ENCODE measurements at places on chromosomes 2 and 18.
A peak's percentile ranks its signal among the peaks of the same experiment; 100 is the strongest.

- no peak for DNase-seq
These were observed 165.6 kb upstream of the VRK2 start for GRCh38 chr2:57880967-57881366.

GRCh38 chr2:155372969-155373368 is 674.5 kb downstream of the KCNJ3 start:
- DNase-seq: no peak

- no peak for DNase-seq
These were observed 8.2 kb downstream of the DLX2 start for GRCh38 chr2:172094294-172095145.

DNA sequence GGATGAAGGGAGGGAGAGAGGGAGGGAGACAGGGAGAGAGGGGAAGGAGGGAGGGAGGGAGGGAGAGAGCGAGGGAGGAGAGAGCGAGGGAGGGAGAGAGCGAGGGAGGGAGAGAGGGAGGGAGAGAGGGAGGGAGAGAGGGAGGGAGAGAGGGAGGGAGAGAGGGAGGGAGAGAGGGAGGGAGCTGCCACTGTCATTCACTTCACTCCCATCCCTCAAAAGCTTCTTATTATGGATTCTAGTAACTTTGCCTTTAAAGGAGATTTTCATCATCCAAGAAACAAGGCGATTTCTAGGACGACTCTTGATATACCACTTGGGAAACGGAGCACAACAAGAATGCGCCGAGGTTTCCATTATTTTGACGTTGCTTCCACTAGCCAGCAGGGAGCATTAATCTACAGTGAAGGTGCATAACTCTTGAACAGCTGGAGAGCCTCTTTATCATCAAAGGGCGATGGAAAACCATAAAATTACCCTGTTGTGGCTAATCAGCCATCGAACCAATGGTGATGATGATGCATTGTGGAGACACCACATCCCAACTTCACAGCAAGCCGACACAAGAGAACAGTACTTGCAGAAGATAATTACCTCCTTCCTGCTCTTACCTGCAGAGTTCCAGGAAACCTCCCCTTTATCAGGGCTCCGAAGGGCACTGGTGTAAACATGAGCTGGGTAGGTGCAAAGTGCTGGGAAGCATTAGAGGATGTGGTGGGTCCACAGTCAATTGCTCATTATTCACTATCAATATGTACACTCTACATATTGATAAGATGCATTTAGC is 130.5 kb downstream of the EIPR1 start:
- no peak for DNase-seq

DNA sequence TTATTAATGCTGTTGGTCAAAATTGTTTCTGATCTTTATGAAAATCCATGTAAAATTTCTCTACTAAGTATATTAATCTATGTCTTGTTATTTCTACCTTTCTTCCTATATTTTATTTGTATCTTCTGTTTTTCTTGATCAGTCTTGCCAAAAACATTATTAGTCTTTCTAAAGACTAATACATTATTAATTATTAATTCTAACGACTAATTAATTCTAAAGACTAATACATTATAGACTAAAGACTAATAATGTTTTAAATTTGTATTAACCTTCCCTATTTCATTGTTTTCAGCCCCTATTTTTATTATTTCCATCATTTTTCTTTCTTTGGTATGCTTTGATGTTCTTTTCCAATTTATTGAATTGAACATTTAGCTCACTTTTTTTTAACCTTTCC is 27.7 kb downstream of the NEURL3 start:
- DNase-seq: no peak

- DNase-seq: peak; percentile 69
These were observed 56.3 kb downstream of the SH3RF3 start for GRCh38 chr2:109185338-109185737.

- no peak for DNase-seq
These were observed 150.1 kb downstream of the WDSUB1 start for GRCh38 chr2:159136391-159136790.

GRCh38 chr2:204109681-204110080 is 173.1 kb downstream of the ICOS start:
- DNase-seq: peak; percentile 64

GRCh38 chr2:119122663-119123062 is 35.9 kb downstream of the C1QL2 start:
- no peak for DNase-seq

- DNase-seq: no peak
These were observed 5.8 kb upstream of the ARL5A start for GRCh38 chr2:151833984-151834383.

- DNase-seq: no peak
These were observed 694 bp downstream of the CFAP36 start for GRCh38 chr2:55519938-55520885.
